Femur (tissue), 1 donor: ENCODE measurements at places on chromosomes 2 and 18.
A peak's percentile ranks its signal among the peaks of the same experiment; 100 is the strongest.

GRCh38 chr2:158926478-158926948 lies 41.9 kb upstream of the TANC1 start:
- DNase-seq = no peak

GRCh38 chr2:128716299-128716721 lies 397.6 kb upstream of the HS6ST1 start:
- DNase-seq = no peak

DNA sequence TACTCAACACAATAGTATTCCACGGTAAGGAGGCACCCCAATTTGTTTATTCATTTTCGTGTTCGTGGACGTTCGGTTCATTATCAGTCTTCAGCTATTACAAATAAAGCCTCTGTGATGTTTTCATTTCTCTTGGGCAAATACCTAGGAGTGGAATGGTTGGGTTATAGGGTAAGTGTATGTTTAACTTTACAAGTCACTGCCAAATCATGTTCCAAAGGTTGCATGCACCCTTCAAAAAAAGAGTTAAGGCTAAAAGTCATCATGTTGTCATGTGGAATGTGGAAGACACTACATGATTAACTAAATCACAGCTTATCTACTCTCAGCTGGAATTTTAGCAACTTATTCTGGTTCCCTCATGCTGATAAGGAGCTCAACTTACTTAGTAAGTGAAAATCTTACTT lies 15.8 kb downstream of the INO80C start:
- DNase-seq = no peak

DNA sequence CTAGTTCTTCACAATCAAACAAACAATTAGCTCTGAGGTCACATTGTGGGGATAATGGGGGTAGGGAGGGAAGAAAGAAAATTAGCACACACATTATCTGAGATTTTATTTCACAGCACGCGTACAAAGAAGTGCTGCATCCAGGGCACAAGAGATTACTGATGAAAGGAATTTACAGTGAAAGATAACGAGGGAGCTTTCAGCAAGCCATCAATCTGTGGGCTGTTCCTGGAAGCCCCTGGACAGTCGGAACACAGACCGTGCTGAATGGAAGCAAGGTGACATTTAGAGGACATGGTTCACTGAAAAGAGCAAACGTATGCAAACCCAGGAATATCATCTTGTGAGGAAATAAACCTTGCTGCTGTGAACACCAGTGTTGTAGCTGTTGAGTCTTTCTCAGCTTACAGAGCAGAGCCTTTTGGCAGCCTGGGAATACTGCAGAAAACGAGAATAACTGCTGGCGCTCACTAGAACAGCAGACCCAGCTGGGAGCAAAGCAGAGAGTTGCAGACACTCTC lies 63.2 kb downstream of the SCG2 start:
- peak; percentile 45 for DNase-seq

DNA sequence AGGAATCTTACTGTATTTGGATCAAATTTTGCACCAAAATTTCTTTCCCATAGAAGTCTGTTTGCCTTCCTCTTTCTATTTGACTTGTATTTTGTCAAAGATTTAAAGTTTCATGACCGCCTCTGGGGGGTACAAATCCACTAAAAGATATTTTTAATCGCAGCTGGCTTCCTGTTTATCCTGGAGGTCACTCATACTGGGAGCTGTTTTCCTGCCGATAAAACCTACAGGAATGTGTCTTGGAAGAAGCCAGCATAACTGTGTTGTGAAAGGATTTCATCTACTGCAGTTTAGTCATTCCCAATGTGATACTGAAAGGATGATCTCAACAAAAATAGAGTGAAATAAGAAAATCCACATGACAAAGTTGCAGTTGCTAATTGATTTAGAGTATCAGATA lies 184.0 kb downstream of the RIT2 start:
- no peak for DNase-seq

- peak; percentile 56 for DNase-seq
Measured at GRCh38 chr2:201233192-201233811, 27.0 kb upstream of the CASP8 start.

GRCh38 chr2:27185331-27186026 lies 26.4 kb upstream of the ATRAID start:
- DNase-seq = no peak

- DNase-seq = peak; percentile 4
Measured at GRCh38 chr2:8608411-8608954, 73.4 kb upstream of the ID2 start.

DNA sequence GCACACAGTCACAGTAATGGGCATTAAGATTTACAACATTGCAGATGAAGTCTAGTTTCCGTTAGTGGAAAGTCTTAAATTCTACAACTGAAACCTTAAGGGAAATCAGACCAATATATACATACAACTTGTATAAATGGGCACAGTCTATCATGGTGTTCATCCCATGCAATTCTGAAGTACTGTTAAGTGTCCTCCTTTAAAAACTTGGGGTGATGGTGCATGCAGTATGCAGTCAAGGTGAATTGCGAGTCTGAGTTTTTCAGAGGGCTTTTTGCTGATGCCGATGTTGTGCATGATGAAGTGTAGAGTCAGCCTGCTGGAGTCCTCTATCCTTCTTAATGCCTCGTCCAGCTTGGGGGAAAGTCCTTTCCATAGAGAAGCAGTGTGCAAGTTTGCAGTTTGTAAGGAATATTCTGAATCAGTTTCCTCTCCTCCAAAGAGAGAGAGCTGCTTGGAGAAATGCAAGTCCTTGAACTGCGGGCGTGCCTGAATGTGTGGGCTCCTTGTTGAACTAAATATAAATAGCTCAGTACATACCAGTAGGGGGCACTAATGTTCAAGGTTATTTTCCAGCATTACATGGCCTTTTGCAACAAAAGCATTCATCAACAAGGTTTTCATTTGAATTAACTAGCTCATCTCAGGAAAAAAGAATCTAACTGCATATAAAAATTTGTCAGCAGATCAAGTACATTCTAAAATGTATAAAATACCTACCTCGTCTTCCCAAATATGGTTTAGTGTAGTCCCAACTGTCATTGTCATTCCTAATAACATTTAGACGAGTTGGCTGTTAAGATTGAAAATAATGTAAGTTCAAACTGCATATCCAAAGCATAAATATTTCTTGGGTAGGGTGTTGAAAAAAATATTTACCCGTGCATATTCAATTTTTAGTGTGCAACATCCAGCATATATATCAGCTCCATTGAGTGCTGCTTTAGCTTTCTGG lies 21.3 kb downstream of the HNRNPLL start:
- DNase-seq = peak; percentile 47

- DNase-seq = peak; percentile 91
Measured at GRCh38 chr2:66574701-66575624, 140.0 kb downstream of the MEIS1 start.

- DNase-seq = no peak
Measured at GRCh38 chr2:26011990-26012856, 21.7 kb upstream of the RAB10 start.

- DNase-seq = no peak
Measured at GRCh38 chr18:31688606-31689005, 4.2 kb upstream of the B4GALT6 start.

DNA sequence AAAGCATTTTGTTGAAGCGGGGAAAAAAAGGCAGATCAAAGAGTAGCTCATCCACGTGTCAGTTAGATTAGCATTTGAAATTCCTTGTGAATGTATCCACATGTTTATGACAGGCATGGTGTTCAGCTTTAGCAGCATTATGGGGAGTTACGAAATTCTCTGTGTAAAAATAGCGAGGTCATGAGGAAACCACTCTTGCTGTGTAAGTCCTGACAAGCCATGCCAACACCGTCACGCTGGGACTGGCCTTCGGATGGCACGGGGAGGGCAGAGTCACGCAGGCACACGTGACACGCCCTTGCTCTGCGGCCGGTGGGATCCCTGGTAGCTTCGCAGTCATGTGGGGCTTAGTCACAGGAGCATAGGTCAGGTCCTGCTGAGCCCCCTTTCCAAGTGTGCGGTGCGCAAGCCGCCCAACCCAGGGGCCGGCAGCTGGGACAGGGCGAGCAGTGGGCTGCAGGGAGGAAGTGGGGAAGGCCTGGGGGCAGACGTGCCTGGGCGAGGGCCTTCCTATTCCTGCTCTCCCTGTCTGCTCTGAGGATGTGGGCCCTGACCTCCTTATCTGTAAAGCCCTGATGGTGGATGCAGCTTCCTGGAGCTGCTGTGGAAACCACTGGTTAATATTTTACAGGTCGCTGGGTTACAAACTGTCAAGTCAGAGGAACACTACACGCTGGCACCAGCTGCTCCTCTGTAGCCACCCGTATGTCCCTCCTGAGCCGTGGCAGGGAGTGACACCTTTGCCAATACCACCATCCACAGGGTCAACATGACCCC lies 18.0 kb downstream of the MBP start:
- peak; percentile 74 for DNase-seq

- no peak for DNase-seq
Measured at GRCh38 chr2:46852598-46852997, 63.0 kb downstream of the MCFD2 start.

DNA sequence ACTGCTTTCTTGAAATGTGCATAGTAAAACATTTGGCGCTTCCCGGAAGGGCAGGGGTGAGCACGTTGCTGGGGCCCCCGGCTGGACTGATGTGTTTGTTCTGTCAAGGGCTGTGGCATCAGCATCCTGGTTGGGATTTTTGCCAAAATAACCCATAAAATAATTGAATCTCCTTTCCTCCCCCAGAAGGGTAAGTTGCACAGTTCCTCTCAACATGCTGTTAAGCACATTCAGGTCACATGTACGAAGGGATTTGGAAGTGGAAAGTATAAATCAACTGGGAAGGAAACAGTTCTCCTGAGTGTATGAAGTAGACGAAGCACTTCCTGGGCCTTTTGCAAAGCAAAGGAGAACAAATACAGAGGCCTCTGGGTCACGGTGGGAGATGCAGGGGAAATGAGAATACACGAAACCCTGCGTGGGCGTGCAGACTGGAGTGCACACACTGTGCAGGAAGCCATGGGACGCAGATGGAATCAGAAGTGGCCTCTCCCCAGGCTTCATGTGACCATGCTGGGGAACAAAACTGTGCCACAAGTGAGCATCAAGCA lies 183.9 kb downstream of the LPIN1 start:
- DNase-seq = peak; percentile 39

GRCh38 chr18:67935638-67936037 lies 419.1 kb upstream of the DSEL start:
- DNase-seq = no peak

DNA sequence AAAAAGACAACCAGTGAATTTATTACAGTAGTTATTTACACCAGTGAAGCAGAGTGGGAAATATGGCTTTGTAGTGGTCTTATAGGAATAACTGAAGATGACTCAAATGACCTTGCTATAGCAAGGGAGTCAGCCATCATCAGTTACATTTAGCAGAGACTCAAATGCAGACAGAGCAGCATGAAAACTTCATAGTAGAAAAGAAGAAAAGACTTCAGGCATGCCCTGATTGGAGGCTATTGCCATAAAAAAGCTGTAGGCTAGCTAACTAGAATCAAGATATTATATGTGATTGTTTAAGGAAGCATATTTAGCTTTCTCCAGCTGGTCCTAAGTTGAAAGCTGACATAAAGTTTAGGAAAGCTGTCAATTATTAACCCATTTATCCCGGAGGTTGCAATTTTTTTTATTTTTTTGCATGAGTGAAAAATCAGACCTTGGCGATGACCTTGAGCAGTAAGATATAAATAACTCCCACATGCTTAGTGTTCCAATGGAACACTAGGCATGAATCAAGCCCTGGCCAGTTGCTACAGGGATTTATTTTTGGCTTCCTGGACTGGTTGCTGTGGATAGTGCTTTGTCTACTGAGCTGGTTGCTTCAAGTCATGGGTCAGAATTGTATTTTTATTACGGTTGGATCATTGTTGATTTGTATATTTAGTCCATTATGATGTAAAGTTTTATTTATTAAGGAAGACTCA lies 675.6 kb upstream of the VRK2 start:
- DNase-seq = peak; percentile 25

- no peak for DNase-seq
Measured at GRCh38 chr2:215403441-215404347, 32.2 kb downstream of the FN1 start.

GRCh38 chr2:111178730-111179405 lies 58.2 kb downstream of the BCL2L11 start:
- no peak for DNase-seq

GRCh38 chr2:206502729-206503128 lies 59.4 kb downstream of the ADAM23 start:
- no peak for DNase-seq

- DNase-seq = no peak
Measured at GRCh38 chr2:223897669-223898330, 47.3 kb downstream of the WDFY1 start.

- no peak for DNase-seq
Measured at GRCh38 chr2:9675415-9676351, 44.9 kb upstream of the YWHAQ start.

DNA sequence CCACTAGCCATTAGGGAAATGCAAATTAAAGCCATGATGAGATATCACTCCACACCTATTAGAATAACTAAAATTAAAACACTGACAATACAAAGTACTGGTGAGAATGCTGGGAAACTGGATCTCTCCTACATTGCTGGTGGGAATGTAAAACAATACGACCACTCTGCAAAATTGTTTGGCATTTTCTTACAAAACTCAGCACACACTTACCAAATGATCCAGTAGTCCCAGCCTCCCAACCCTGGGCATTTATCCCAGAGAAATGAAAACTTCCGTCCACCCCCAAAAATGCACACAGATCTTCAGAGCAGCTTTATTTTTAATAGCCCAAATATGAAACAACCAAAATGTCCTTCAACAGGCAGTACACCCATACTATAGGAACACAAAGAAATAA lies 8.9 kb upstream of the TMSB10 start:
- no peak for DNase-seq

GRCh38 chr2:152344579-152345195 lies 9.7 kb downstream of the FMNL2 start:
- DNase-seq = no peak

DNA sequence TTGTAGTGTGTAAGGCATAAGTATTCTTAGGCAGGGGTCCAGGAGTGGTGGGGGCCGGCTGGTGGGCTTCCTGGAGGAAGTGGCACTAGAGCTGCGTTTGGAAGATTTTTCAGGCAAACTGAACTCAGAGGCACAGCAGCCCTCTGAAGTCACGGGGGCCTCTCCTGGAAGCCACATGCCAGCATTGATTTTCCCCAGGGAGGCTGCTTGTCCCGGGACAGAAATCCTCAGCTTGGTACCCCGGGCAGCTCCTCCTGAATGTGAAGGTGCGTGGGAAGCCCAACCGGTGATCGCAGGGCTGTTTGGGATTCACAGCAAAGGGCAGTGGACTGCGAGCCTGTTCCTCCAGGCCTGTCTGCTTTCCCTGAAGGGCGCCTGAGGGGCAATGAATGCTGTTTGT lies 1.6 kb upstream of the PDIA6 start:
- DNase-seq = no peak

- DNase-seq = no peak
Measured at GRCh38 chr2:69474688-69475087, 37.5 kb upstream of the NFU1 start.

GRCh38 chr2:36318-36717 lies 10.0 kb downstream of the FAM110C start:
- no peak for DNase-seq

DNA sequence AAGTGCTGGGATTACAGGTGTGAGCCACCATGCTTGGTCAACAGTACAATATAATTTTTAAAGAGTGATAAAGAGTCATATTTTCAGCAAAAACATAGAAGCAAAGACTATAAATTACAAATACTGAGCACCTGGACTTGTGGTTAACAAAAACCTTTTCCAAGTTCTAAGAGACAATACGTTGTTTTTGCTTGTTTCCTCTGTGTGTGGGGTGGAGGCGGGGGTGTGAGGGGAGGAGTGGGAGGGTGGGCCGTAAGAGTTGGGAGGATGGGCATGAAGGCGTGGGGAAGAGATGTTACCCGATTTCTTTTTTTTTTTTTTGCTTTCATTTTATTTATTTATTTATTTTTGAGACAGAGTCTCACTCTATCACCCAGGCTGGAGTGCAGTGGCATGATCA lies 78.0 kb upstream of the WIPF1 start:
- no peak for DNase-seq
